Activated CD8-positive, alpha-beta memory T cell treated with anti-CD3 and anti-CD28 coated beads for 4 hours (primary cell): ENCODE measurements at places on chromosomes 6 and 20.

DNA sequence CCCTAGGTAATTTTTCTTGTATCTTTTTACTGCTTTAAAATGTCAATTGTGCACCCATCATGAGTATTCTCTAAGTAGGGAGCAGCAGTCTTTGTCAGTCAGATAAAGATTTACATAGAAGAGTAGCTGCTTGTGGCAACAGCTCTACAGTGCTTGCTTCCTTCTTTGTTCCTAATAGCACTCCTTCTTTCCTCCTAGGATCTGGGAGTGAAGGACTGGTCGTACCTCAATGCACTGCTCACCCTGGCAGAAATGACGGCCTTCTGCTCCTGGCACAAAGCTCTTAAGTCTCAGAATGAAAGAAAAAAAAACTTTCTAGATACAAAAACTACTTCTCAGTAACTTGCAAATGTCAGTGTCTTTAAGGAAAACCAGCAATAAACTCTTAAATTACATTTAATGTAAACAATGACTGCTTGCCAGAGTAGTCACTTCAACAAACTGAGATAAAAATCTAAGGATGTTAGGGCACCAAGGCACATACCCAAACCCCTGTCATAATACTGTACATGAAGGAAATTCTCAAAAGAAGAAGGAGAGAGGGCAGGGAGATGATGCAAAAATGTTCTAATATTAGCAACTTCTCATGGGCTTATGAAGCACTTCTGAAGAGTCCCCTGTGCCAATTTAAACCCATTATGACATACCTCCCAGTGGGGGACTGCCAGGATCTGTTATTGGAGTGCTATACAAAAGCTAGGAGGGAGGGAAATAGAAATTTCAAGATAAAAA lies 34.0 kb downstream of the NCOA6 start:
- no peak for DNase-seq

- DNase-seq: no peak
Observed at GRCh38 chr6:16514249-16514648, 247.0 kb downstream of the ATXN1 start.

DNA sequence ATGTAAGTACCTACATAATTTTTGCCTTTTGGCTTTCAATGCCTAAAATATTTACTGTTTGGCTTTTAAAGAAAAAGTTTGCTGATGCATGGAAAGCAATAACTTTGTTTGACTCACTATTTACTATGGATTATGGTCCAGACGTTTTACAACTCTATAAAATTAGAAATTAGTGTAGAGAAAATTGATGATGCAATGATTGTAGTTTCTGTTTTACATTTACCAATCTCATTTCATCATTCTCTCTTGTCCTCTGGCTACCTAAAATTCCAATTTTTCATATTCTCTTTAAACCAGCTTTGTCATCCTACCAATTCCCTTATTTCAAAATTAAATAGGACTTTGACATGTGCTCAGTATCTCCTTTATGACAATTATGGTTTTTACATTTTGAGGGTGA lies 131.0 kb downstream of the IMPG1 start:
- no peak for DNase-seq

DNA sequence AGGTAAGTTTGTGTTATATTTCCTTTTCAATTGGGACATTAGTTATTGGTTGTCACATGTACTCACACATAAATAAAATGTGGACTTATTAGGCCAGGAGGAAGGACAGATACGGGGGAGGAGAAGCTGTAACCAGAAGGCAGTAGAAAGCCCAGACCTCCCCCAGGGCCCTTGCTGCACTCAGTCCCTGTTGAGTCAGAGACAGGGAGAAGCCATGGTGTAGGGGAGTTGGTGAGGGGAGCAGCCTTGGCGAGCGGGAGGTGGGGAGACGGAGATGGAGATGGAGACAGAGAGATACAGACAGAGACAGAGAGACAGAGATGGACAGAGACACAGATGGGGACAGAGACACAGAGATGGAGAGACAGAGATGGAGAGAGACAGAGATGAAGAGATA lies 263.2 kb downstream of the DLL1 start:
- DNase-seq: no peak

GRCh38 chr20:1944345-1945091 lies 49.3 kb downstream of the SIRPA start:
- no peak for DNase-seq

GRCh38 chr6:69097948-69098347 lies 462.9 kb downstream of the ADGRB3 start:
- no peak for DNase-seq

GRCh38 chr20:25389401-25389857 lies 1.2 kb downstream of the ABHD12 start:
- no peak for DNase-seq

DNA sequence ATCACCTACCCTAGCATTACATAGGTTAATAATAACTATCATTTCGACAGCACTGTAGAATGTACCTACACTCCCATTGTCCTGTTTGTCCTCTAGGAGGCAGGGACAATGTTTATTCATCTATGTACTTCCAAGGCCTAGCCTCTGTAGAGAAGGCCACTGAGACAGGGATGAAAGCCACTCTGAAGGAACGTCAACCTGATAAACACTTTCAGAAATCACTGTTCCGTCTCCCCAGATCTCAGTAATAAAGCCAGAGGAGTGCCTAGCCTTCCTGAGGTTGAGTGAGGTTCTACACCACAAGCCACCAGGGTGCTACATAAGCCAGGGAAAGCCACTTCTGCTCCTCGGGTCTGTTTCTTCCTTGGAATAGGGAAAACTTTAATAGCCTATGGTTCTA lies 44.8 kb downstream of the POPDC3 start:
- DNase-seq: no peak

GRCh38 chr6:33719326-33719987 lies 8.0 kb upstream of the UQCC2 start:
- DNase-seq: no peak

- DNase-seq: no peak
Observed at GRCh38 chr20:37846573-37846972, 56.4 kb upstream of the VSTM2L start.

- no peak for DNase-seq
Observed at GRCh38 chr20:32336918-32337347, 21.2 kb upstream of the ASXL1 start.

DNA sequence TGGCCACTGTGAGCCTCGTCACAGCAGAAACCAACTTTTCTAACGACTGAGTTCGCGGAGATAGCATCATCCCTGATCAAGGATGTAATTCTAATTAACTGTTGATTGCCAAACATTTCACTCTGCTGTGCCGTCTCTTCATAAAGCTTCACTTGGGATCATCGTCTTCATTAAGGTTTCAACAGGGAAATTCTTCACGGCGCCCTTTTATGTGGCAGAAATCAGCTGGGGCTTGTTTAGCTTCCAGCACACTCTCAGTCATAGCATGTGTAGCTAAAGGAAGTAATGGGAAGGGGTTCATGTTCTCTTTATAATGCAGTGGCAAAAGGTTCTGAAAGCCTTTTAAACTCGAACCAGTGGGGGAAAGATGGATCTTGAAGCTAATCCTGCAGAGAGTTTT lies 8.9 kb upstream of the ADRM1 start:
- DNase-seq: no peak

DNA sequence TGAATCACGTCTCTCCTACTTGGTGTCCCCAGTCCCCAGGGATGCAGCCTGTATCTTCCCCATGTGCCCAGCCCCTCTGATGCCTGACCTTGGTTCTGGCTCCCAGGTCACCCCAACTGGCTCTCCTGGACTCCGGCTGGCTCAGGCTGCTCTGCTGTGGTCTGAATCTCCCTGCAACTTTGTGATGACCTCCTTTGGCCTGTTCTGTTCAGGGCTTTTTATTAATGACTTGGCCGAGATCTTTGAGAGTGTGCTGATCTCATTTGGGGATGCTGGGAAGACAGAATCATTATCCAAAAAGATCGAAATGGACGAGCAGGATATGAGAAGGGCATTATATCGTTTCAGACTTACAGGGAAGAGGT lies 67.4 kb downstream of the IGF2R start:
- DNase-seq: no peak
